Metanephros (tissue), 2 donors: ENCODE measurements at places on chromosomes 1 and 21. TPM values are rescaled to one million over a fixed set of nuclear protein-coding genes. Genes with fewer than 3 reads are reported as not detected.

KCNE2 gene
- total RNA-seq = not detected

GNG4 gene
- 2.6 TPM for total RNA-seq

MIB2 gene
- total RNA-seq = 68.0 TPM

ANKRD65 gene
- total RNA-seq = 6.9 TPM

C2CD4D gene
- 0.12 TPM for total RNA-seq

CACHD1 gene
- total RNA-seq = 39.9 TPM

CELA3A gene
- 0.23 TPM for total RNA-seq

FAM78B gene
- 2.5 TPM for total RNA-seq

OPTC gene
- total RNA-seq = not detected

C1orf185 gene
- not detected for total RNA-seq

KCND3 gene
- total RNA-seq = 1.3 TPM

GSTM1 gene
- not detected for total RNA-seq

MTARC2 gene
- 37.8 TPM for total RNA-seq

ADGRL4 gene
- total RNA-seq = 26.0 TPM

KRTAP22-2 gene
- total RNA-seq = not detected

KPRP gene
- total RNA-seq = not detected

PDZK1IP1 gene
- total RNA-seq = 28.4 TPM

BARHL2 gene
- not detected for total RNA-seq

OXCT2 gene
- total RNA-seq = 1.3 TPM

LRRC38 gene
- 7.4 TPM for total RNA-seq
